ENCODE measurements at places on chromosomes 2 and 18.

DNA sequence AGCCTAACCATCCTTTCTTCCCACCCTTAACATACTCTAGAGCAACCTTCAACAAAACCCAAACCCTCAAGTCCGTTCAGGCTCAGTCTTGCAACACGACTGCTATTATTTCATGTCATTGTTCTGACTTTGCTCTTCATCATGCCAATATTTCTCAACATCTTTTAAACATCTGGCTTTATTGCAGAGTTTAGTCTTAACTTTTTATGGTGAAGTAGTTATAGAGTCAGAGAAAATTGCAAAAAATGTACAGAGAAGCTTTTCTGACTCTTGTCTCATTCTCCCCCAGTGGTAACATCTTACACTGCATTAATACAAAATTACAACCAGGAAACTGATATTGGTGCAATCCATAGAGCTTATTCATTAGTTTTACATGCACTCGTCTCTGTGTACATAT is 3.9 kb downstream of the MARCO start:
- DNase-seq, result no peak

DNA sequence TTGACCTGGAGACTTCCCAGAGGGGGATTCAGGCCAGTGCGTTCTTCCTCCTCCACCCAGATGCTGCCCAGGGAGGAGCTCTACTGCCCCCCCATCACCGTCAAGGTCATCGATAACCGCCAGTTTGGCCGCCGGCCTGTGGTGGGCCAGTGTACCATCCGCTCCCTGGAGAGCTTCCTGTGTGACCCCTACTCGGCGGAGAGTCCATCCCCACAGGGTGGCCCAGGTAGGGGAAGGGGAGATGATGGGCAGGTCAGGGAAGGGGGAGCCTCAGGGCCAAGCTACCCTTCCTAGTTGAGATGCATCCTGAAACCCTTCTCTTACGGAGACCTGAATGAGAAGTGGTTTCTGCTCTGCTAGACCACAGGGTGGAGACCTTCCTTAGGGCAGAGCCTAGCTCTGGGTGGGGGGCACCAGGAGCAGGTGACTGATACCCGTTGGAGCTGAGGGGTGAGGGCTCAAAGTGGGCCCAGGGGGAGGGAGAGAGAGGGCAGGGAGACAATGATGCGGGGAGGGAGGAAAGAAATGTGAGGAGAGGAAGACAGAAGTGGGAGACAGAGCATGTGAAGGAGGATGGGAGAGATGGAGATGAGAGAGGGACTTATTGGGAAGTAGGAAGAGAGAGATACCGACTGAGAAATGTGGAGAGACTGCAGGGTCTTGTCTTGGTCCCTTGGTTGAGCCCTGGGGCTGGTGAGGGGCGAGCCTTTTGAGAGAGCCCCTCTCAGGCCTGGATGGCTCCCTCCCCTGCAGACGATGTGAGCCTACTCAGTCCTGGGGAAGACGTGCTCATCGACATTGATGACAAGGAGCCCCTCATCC is 159.4 kb downstream of the DYSF start:
- DNase-seq, result no peak

GRCh38 chr2:232857158-232857563 is 12.9 kb upstream of the SNORC start:
- DNase-seq, result no peak

DNA sequence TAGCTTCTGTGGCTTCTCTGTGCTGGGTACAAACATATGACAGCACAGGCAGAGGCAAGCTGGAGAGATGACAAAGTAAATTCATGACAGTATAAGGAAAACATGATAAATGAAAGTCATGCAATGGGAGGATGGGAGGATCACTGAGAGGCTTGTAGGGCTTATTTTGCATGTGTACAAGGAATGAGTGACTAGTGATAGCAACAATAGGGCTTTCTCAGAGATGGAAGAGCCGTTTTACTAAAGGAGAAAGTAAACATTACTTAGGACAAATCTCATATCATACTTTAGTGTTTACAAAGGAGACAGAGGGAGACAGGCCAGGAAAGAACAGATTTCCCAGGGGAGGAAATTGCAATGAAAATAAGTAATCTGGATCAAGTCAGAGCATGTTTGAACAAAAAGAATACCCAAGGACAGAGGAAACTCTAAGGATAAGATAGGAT is 82.5 kb upstream of the RBMS1 start:
- no peak for DNase-seq

DNA sequence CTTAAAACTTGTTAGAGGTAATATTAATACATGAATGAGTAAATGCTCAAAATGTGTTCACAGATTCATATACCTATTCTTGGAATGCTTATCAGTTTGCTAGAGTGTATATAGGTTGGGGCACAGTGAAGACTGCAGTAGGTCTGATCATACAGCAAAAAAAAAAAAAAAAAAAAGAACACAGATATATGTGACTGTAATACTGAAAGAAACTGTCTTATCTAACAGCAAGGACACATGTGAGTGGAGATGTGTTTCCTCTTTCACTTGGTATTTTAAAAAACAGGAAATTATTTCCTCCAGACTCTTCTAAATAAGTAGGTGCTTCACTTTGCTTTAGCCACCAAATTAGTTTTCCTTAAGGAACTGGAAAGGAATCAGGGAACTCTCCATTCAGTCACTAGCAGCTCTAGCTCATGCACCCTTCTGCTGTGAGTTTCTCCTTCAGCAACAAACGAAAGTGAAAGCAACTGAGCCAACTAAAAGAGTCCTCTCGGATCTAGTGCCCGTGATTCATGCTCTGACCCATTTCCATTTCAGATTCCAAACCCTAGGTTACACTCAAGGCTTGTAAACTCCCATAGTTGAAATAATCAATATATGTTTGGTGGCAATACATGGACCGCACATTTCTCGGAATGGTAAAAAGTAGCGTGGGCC is 98.5 kb downstream of the DSEL start:
- DNase-seq, result peak; percentile 18

DNA sequence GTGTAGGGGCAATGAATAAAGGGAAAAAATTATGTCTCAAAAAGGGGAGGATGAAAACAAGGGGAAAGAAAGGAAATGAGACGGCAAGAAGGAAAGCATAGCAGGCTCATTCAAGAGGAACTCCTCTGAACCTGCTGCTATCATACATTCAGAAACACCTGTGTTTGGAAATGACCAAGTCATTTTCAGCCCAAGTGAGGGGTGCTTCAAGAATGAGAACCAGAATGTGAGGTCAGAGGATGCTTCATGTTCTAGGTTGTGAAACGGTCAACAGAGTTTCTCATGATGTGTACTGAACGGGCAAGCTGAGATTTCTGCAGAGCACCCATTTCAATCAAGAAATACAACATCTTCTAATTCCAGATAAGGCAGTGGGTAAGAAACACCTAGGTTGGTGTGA is 1367.2 kb upstream of the CELF4 start:
- DNase-seq, result no peak

DNA sequence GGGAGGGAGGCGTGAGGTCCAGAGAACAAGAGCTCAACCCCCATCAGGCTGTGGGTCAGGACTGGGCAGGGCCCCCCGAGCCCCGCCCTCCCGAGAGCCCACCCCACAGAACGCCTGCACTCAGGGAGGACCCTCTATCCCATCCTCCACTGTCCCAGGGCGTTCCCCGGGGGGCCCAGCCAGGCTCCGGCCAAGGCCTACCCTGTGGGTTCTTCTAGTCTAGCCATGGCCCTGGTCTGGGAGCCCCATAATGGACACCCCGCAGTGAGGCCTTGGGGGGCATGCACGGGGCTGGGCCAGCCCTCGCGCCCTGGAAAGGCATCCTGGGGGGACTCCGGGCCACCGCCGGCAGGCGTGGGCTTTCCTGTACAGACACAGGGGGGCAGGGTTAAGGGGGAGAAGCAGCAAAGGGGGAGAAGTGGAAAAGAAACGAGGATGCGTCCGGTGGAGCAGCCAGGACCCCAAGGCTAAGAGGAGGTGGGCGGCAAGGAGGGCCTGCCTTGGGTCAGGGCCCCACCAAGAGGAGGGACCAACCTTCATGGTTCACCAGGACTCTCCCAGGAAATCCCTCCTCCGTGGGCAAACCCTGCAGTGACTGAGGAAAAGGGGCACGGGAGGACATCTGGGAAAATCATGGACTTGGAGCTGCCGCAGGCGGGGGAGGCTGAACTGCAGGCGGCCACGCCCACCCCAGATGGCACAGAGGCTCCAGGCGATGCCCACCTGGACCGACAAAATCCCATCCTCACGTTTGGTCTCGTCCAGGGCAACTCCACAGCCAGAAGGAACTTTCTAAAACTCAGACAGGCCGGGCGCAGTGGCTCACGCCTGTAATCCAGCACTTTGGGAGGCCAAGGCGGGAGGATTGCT is 2.7 kb upstream of the CROCC2 start:
- DNase-seq, result no peak

DNA sequence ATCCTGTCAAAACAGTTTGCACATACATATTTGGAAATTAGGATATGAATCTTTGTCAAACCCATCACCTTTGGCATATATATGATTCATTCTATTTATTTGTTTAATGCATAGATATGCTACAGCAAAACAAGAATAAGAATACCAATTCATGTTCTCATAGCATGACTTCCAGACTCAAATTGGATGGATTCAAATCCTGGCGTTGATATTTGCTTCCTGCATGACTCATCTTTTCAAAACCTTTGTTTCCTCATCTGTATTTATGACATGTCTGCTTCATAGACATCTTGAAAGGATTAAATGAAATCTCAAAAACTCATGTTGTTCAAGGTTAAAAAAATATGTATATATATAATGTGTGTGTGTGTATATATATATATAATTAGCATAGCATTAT is 261.3 kb downstream of the MBD5 start:
- DNase-seq, result no peak

DNA sequence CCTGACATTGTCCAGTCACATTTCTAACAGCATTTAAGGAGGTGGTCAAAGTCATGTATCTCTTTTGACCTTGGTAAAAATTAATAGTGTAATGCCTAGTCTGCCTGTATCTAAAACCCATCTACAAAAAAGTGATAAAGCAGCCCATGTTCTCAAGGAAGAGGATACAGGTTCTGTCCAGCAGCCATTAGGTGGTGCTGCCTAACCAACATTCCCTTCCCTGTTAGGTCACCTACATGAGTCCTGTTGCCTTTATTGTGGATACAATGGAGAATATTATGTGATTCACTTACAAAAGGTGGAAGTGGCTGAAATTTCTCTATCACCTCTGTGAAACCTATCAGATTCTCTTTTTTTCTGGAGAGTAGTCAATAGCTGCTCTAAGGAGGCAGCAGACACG is 52.5 kb downstream of the AQP4 start:
- no peak for DNase-seq

GRCh38 chr2:241859017-241859435 is 332 bp upstream of the PDCD1 start:
- DNase-seq, result no peak

- no peak for DNase-seq
These were observed 2.5 kb upstream of the RAD51AP2 start for GRCh38 chr2:17520761-17521160.

DNA sequence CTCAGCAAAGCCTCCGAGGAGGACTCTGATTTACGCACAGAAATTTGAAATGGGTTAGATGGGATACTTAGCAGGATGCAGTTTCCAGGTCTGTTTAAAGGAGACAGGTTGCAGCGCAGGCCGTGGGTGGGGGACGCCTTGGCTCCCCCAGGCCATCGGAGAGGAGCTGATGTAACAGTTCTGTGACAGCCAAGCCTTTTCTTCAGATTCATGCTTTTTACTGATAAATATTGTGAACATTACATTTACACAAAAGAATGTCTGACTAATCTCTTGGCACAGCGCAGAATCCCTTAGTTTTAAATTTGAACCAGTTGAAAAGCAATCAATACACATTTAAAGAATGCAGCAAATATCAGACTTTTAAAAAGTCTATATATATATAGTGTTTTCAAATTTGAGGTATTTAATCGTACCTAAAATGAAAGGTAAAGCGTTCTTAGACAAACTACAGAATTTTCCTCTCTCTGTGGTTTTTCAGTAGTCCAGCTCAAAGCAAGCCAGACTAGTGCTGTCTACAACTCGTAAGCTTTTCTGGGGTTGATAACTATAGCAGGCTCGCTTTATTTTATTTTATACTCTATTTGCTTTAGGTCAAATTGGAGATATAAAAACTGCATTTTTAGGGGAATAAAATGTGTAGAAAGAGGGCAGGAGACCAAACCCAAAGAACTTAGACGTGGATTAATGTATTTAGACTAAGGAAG is 221.9 kb downstream of the PIEZO2 start:
- no peak for DNase-seq

GRCh38 chr2:222731201-222731621 is 59.8 kb downstream of the MOGAT1 start:
- DNase-seq, result no peak

DNA sequence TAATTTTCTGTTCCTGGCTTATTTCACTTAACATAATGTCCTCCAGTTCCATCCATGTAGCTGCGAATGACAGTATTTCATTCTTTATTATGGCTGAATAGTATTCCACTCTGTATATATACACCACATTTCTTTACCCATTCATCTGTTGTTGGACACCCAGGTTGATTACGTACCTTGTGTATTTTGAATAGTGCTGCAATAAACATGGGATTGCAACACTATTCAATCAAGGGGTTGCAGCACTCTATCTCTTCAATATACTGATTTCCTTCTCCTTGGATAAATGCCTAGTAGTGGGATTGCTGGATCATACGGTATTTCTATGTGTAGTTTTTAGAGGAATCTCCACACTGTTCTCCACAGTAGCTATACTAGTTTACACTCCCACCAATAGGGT is 61.3 kb downstream of the THADA start:
- no peak for DNase-seq

DNA sequence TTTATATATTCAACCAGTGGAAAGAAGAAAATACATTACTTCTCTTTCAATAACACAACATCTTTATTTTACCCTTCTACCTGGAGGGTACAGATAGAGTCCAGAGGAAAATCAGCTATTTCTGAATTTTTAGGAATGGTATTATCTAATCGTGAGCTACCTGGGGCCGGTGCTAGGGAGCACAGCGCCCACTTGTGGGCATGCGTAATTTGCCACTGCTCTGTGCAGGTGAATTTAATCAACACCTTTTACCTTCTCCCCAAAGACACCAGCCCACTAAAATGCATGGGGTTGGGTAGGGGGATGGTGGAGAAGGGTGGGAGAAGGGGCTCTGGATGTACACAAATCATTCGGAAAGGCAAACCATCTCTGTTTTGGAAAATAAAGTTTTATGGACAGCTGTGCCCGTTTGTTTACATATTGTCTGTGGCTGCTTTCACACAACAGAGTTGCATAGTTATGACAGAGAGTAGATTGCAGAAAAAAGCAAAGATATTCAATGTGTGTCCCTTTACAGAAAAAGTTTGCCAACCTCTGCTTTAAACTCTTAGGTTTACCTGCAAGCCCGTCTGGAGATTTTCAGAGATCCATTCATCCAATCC is 51.5 kb upstream of the DCC start:
- DNase-seq, result no peak

- DNase-seq, result no peak
These were observed 7.7 kb downstream of the CD302 start for GRCh38 chr2:159790323-159790722.

- no peak for DNase-seq
These were observed 84.5 kb upstream of the SLC1A4 start for GRCh38 chr2:64904413-64905329.
